CD4-positive, alpha-beta memory T cell (primary cell): ENCODE measurements at places on chromosomes 12 and 14.

- no peak for DNase-seq
These were observed 17.1 kb downstream of the PAPLN start for GRCh38 chr14:73254247-73255004.

DNA sequence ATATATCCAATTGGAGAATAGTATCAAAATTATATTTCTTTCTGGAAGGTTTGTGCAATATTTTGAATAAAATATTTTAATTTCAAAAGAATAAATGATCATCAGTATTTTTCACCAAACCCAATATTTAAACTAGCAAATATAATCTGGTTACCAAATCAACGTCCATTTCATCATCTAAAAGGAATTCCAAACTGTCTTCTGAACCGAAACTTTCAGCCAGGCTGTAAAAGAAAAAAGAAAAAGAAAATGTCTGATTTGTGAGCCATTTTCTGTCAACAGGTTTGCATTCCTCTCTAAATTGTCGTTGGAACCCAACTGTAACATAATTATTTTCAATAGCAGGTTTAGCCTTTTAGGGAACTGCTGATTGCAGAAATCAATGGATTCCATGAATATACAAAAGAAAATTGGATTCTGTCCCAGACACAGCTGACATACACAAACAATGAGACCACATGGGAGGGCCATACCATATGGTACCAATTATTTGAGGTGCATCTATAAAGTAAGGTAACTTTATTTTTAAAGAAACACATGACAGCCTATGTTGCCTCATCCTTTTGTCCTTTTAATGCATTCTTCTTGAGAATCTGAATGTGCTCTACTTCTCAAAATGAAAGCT, 22.7 kb downstream of the SNRPF start:
- DNase-seq: no peak

DNA sequence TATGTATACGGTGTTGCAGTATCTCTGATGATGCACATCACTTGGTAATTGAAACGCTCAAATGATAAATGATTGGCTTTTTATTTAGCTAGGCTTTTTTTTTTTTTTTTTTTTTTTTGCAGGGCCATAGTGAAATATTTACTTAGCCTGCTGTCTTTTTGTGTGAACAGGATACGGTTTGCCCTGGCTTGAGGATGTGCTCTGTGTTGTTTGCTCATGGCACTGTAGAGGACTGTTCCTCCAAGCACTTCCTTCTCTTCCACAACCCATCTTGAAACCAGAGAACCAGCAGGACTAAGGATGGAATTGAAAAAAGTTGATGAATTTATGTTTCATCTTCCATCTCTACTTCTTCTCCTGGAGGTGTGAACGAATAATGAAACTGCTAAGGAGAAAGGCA, 15.5 kb upstream of the SSPN start:
- no peak for DNase-seq

GRCh38 chr12:58105225-58106119, 164.1 kb downstream of the ATP23 start:
- DNase-seq: no peak

- DNase-seq: no peak
These were observed 362.1 kb upstream of the STXBP6 start for GRCh38 chr14:25411781-25412757.

DNA sequence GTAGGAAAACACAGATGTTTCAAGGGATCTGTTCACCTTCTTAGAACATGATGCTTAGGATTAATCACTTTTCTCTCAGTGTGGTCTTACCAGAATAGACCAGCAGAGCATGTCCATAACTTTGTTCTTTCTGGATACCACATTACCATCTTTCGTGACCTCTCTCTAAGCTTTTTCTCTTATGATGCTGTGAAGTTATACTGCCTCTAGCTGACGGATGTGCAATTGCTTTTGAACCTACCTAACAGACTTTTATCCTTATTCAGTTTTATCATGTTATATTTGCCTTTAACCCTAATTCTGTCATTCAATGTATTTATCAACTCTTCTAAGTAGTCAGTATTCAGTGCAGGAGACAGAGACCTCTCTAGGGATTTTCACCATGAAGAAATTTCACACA, 246.7 kb downstream of the DACT1 start:
- DNase-seq: no peak

DNA sequence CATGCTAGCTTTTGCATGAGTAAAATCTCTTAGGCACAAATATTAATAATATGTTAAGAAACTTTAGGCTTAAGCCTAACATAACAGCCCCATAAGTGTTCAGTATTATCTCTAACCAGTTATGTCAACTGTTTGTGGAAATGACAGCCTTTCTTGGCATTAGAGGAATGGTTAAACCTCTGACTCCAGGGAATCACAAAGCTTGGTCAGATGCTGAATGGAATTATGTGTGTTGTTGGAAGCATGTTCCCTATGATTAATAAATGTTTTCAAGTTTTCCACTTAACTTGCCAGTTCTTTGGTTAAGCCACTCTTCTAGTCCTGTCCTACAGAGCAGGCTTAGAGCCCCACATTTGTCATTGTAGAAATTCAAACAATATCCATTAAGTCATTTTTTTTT, 17.0 kb downstream of the PSEN1 start:
- DNase-seq: no peak

- DNase-seq: no peak
These were observed 33.3 kb downstream of the TTC7B start for GRCh38 chr14:90782892-90783291.

- DNase-seq: no peak
These were observed 30.8 kb downstream of the CNTN1 start for GRCh38 chr12:40723001-40723400.

DNA sequence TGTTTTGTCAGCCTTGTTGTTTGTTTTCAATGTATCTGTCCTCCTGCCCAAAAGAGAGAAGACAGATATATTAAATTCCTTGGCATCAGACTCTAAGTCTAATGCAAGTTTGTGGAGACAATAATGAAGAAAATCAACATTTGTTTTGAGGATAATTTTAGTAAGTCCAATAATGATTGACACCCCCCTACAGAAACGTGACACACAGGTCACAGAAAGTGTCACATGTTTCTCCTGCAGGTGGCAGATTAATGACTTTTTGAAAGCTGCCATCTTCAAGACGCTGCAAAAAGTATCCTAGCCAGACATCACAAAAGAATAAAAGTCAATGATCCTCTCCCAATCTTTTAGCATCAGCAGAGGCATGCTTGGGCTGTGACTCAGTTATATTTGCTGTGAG, 378.8 kb upstream of the TMPO start:
- DNase-seq: no peak

- DNase-seq: no peak
These were observed 64.8 kb upstream of the PLEKHG3 start for GRCh38 chr14:64639340-64639821.

- DNase-seq: no peak
These were observed 14.5 kb upstream of the TESPA1 start for GRCh38 chr12:54998958-54999510.

GRCh38 chr12:52949413-52950331, 754 bp downstream of the KRT18 start:
- DNase-seq: no peak

DNA sequence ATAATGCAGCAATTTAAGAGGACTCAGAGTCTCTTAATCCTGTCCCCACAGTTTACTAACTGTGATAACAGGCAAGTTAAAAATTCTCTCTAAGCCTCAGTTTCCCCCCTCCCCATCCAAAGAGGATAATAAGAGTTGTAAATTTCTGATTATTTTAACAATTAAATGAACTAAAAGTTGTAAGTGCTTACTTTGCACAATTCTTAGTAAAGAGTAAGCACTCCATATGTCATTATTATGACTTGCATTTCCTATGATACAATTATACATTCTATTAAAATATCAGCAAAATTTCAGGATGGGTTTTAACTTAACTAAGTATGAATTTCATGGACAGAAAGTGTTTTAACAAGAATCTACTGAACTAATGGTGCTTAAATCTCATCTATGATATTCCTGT, 80.1 kb downstream of the NELL2 start:
- DNase-seq: no peak

- DNase-seq: no peak
These were observed 521.2 kb upstream of the TBX3 start for GRCh38 chr12:115204957-115205754.

GRCh38 chr12:65668981-65669695, 155.1 kb upstream of the HMGA2 start:
- no peak for DNase-seq

- DNase-seq: peak; percentile 31
These were observed 505 bp downstream of the KCNC2 start for GRCh38 chr12:75208856-75209811.

GRCh38 chr12:67760586-67761275, 112.2 kb downstream of the DYRK2 start:
- no peak for DNase-seq

GRCh38 chr12:122021193-122021821, 377 bp upstream of the BCL7A start:
- no peak for DNase-seq

- DNase-seq: peak; percentile 66
These were observed 103.3 kb upstream of the FKBP4 start for GRCh38 chr12:2691345-2692071.

GRCh38 chr14:74636424-74637177, 24.6 kb upstream of the LTBP2 start:
- DNase-seq: no peak

DNA sequence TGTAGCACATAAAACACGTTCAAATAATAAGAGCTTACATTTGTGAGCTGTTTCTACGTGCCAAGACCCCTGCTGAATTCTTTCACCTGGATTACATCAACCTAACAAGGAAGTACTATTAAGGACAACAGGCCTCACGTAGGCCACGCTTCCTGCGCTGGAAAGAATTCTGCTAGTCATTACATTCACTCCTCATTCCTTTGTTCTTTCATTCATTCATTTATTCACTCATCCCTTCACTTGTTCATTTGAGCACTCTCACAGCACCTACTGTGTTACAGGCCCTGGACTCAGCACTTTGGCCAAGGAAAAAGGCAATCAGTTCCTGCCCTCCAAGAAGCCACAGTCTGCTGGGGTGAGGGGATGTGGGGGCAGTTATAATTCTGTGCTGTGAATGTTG, 28.2 kb downstream of the TESC start:
- DNase-seq: no peak

DNA sequence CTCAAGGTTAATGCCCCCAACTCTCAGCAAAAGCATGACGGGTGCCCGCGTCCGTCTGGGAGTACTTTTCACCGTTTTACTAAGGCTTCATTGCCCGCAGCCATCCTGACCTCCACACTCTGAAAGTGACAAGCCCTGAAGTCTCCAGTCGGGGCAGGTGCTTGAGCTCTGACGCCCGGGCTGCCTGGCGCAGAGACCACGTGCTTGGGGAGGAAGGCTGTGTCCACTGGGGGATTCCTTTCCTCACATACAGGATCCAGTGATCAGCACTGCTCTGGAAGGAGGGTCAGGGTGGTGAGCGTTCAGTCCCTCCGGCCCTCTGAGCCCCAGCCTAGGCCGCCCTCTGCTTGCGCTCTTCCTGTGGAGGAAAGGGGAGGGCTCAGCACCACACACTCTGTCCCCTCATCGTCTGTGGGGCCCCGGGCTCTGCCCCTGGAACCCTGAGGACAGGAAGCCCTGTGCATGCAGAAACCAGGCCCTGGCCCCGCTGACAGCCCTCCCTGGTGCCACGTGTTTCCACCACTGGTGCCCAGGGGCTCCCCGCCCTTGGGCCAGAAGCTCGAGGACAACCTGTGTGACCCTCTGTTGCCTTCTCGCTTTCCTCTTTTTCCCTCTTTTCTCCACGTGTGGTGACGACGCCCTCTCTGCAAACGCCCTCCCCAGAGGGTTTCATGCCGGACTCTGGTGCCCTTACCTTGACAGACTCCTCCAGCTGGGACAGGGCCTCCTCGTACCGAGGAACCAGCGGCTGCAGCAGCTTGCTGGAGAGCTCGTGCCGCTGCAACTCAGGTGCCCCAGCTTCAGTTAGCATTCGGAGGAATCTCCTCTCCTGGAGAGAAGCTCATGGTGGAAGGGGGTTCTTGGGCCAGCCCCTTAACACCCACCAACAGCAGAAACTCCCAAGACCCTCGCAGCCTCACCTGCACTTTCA, 4.9 kb downstream of the DDX51 start:
- DNase-seq: no peak

- no peak for DNase-seq
These were observed 18.3 kb downstream of the SAMD4A start for GRCh38 chr14:54585214-54585613.

DNA sequence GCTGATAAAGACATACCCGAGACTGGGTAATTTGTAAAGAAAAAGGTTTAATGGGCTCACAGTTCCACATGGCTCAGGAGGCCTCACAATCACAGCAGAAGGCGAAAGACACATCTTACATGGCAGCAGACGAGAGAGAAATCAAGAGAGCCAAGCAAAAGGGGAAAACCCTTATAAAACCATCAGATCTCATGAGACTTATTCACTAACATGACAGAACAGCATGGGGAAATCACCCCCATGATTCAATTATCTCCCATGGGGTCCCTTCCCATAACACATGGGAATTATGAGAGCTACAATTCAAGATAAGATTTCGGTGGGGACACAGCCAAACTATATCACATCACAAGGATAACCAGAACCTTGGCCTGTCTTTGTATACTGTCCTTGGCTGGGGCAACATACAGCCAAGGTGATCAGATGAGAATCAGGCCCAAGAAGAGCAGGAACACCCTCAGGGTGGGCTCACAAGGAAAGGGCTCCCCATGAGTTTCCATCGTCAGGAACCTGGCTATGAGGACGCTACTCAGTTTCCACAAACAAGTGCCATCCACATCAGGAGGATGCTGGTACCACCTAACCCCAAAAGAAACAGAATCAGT, 152.7 kb downstream of the FOXN3 start:
- no peak for DNase-seq

GRCh38 chr12:112909693-112910092, 2.9 kb downstream of the OAS1 start:
- no peak for DNase-seq

GRCh38 chr12:96814200-96814599, 92.9 kb upstream of the NEDD1 start:
- DNase-seq: no peak

GRCh38 chr12:96520767-96521166, 31.4 kb downstream of the CFAP54 start:
- DNase-seq: no peak

GRCh38 chr12:52752516-52752915, 24.6 kb downstream of the KRT76 start:
- DNase-seq: no peak

GRCh38 chr14:31993521-31993951, 83.6 kb upstream of the ARHGAP5 start:
- DNase-seq: no peak

DNA sequence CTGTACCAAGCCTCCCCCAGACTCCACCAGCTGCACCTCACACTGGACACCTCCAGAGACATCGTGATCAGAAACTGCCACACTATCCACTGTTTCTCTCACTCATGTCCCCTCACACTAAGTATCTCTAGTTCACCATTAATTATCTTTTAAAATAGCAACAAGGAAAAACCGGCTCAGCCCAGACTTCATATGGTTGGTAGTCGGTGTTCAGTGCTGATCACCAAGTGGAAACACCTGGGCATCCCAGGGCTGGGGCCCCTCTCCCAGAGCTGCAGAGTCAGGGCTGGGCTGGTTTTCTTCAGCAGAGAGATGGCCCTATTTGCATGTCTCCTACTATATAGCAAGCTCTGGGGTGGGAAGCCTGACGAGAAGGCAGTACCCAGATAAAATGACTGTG, 1140.0 kb downstream of the TMEM121 start:
- no peak for DNase-seq

GRCh38 chr12:48388938-48389337, 38.2 kb upstream of the ZNF641 start:
- no peak for DNase-seq
